NCI-H1417 (cell line): ENCODE measurements at places on chromosomes 6 and 20.

- DNase-seq: no peak
These were observed 53.6 kb downstream of the TAF4 start for GRCh38 chr20:62011938-62012534.

DNA sequence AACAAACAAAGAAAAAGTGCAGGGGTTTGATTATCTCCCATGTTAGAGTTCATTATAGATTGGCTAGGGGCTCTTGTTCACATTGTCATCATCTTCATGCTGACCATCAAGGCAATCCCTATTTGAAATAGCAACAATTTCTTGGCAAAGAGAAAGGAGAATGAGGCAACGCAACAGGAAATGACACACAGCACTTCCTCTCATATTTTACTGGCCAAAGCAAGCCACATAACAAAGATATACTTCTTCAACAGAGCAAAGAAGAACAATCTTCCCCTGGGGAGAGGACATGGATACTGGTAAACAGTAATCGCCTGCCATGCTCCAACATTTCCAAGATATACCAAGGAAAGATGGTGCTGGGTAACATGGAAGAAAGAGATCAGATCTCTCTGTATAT, 29.8 kb downstream of the EPM2A start:
- no peak for DNase-seq

DNA sequence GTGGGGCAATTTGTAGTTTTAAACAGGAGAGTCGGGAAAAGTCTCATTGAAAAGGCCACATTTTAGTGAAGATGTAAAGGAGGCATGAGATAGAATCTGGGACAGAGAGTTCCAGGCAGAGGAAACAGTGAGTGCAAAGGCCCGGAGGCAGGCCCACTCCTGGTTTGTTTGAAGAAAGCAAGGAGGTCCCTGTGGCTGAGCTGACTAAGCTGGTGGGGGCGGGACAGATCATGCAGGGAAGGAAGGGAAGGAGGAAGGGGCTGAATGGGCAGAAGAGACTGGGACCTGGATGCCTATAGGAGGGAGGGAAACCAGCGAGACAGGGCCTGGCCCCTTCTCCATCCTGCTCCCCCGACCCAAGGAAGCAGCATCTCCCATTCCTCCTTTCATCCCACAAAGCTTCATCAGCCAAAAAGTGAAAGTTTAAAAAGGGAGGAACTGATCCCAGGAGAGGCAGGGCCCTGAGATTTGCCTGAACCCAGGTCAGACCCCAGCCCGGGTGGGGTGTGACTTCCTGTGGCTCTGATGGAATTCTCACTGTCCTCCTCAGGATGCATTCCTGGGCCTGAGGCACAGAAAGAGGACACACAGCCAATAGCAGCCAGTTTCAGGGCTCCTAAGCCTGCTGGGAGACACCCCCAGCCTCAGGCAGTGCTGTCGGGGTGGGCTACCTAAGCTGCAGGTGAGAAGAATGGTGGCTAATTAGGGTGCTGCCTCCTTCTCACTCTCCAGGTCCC, 54.2 kb upstream of the SIRPA start:
- DNase-seq: no peak

GRCh38 chr6:160430203-160430602, 82.0 kb downstream of the SLC22A3 start:
- DNase-seq: no peak

DNA sequence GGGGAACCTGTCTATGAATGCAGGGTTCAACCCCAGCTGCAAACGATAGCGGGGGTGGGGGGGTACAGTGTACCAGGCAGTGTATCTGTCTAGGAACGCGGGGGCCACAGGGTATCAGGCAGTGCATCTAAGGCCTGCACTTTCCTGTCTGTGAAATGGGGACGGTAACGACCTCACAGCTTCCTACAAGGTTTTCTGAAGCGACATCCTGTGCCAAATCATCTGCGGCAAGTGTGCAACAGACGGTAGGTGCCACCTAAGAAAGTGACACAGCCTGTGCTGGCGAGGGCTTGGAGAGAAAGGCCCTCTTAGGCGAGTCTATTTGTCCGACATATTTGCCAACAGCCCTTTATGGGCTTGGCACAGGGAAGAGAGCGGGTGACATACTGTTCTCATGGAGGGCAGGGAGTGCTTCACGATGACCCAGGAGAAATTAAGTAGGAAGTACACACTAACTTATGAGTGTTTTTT, 3.8 kb downstream of the DIDO1 start:
- no peak for DNase-seq

- no peak for DNase-seq
These were observed 131.4 kb downstream of the SYCP2 start for GRCh38 chr20:59802018-59802417.

DNA sequence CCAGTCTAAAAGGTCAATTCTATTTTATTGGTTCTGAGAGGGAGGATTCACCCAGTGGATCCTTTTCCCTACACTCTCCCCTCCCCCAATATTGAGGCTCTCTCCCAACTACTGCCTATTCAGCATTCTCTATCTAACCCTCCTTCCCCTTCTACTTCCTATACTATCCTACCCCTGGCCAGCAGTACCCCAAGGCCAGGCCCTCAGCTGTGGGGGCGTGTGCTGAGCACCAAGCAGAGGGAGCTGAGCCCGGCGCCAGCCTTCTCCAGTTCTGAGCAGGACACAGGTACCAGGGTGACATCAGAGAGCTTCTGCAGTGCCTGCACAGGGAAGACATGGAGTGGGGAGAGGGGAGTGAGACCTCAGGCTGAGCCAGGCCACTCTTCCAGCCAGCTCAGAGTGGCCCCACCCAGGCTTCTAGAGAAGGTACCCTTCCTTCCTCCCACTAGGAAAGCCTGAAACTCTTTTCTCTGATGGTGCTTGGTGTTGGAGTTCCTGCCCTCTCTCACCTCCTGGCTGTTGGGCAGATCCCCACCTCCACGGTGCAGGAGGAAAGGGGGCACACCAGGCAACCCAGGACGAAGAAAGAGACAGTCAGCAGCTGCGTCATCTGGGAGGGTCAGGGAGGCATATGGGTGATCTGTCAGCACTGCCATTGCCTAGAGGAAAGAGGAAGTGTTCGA, 1.9 kb downstream of the DDAH2 start:
- DNase-seq: no peak
